ENCODE measurements at places on chromosomes 3 and 15. TPM values are rescaled to one million over a fixed set of nuclear protein-coding genes. Genes with fewer than 3 reads are reported as not detected.

DNA sequence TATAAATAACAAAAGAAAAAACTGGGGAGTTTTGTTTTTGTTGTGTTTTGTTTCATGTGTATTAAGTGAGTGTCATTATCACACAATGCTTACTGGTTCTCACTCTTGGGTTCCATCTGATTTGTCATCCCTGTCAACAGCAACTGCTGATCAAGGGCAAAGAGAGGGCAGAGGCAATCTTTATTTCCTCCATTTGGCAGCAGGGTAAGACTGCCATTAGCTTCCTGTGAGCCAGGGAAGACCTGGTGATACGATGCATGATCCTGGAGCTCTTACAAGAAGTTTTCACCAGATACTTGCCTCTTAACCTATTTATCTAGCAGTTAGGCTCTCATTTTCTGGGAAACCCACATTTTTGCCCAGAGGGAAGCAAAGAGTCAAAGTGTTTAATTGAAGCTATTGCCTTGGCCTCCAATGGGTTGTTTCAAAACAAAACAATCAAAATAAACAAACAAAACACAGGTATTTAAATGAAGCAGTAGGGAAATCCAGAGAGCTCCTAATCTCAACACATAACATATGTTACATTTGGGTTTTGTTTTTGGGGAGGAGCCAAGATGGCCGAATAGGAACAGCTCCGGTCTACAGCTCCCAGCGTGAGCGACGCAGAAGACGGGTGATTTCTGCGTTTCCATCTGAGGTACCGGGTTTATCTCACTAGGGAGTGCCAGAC, 529.8 kb downstream of the MAGI1 start:
- DNase-seq, result no peak

C3orf38 gene
- 27.0 TPM for total RNA-seq

PRR20G gene
- total RNA-seq, result not detected

GRCh38 chr3:143506190-143506589, 342.1 kb downstream of the SLC9A9 start:
- DNase-seq, result no peak

DNA sequence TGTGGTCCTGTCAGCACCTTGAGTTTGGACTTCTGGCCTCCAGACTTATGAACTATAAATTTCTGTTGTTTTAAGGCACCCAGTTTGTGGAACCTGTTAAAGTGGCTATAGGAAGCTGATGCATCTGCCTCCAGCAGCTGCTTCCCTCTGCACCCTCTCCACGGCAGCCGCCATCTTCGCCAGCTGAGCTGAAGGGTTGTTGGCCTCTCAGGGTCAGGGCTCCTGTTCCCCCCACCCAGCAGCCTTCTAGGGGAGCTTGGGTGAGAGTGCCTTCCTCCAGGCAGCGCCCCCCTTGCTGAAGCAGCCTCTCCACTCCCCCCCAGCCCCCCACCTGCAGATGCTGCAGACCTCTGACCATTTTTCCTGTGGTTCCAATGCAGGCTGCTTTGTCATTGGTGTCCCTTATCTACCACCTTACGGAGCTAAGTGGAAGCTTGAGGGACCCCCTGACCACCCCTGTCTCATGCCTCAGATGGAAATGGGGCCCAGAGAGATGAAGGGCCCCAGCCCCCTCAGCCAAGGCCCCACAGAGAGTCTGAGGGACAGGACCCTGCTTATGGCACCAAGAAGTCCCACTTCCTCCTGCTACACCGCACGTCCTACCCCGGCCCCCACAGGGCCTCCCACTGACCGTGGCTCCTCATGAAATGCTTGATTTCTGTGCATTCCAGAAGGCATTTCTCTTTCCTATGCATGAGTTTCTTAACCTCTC, 61.4 kb upstream of the TLE3 start:
- DNase-seq, result no peak

GRCh38 chr15:63593705-63594671, 3.2 kb upstream of the FBXL22 start:
- no peak for DNase-seq

DNA sequence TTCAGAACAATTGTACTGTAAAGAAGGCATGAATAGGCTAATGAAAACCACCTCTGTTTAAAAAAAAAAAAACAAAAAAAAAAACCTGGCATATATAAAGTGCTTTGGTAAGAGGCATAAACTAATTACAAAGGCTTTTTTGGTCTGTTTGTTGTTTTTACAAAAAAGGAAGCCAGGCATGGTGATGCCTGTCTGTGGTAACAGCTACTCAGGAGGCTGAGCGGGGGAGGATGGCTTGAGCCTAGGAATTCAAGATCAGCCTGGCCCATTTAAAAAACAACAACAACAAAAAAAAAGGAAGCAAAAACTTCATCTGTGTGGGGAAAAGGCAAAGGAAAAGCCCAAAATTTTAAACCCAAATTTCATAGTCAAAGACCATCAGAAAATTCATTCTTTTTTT, 47.0 kb downstream of the OSBPL10 start:
- no peak for DNase-seq

DNA sequence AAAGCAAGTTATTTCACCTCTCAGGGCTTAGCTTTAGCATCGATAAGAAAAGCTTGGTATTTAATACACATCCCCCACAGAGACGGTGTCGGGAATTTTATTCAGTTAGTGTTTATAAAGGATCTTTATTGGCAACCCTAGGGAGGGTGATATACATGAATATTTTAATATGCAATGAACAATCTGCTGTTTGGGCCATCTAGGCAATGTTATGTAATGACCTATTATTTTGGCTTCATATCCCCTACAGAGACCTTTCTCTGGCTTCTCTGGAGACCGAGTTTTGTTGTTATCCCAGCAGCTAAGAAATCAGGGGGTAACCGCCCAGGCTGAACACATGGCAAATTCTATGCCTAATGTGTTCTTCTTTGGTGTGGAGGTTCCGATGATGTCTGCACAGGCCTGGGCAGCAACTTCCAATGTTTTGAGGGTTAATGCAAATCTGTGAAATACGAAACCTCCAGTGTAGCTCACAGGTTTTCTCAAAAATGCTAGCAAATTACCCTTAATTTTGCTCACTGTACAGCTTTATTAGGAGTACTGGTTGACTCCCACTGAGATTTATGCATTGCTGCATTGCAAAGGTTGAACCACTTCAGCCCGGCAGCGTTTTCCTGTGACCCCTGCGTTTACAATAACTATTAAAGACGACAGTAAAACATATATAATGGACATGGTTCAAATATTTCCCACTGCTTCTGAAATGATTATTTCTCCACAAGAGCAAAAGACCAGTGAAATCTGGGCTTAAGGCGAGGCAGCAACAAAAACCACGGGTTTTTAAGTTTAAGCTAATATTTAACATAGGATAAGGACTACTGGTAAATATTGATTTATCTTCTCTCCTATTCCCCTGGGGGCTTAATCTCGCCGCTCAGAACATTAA, 298.3 kb upstream of the NR2E3 start:
- no peak for DNase-seq

- DNase-seq, result no peak
Measured at GRCh38 chr15:99590913-99591646, 25.3 kb downstream of the MEF2A start.

IL17RD gene
- 28.7 TPM for total RNA-seq

GRCh38 chr3:158712443-158712842, 19.8 kb downstream of the RARRES1 start:
- DNase-seq, result no peak

DNA sequence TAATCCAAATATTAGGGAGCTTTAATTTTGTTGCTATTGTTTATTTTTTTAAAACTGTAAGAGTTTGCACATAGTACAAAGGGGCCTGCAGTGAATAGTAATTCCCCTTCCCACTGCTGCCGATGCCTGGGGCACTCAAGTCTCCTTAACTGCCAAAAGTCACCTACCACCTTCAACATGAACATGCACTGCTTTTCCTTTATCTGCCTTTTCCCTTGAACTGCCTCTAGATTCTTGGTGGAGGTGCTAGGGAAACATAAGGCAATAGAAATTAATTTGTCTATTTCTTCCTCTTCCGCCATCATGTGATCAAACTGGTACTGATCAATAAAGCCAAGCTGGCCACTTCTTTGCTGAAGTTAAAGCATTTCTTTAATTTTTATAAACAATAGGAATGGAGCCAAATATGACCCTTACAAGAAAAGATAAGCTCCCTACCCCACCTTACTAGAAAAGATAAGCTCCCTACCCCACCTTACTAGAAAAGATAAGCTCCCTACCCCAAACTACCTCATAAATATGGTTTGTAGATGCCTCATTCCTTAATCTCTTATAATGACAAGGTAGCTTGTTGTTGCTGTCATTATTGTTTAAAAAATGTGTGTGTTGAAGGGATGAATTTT, 17.4 kb upstream of the ACAP2 start:
- no peak for DNase-seq

DNA sequence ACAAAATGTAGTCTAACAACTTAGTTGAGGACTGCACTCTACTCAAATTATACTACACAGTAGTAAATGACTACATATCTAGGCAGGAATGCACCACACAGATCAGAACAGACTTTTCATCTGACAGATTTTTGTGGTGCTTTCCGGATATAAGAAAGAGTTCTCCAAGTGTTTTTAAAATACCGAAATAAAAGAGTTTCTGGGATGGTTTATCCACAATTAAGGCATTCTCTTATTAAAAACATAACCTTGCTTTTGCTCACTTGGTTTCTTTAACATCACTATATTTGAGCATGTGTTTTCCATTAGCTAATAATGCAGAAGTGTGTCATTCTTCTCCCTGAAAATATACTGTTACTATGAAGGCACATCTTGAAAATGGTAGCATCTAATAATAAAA, 132.9 kb downstream of the MAGI1 start:
- DNase-seq, result no peak

GRCh38 chr3:160697637-160698380, 20.8 kb downstream of the ARL14 start:
- no peak for DNase-seq

DNA sequence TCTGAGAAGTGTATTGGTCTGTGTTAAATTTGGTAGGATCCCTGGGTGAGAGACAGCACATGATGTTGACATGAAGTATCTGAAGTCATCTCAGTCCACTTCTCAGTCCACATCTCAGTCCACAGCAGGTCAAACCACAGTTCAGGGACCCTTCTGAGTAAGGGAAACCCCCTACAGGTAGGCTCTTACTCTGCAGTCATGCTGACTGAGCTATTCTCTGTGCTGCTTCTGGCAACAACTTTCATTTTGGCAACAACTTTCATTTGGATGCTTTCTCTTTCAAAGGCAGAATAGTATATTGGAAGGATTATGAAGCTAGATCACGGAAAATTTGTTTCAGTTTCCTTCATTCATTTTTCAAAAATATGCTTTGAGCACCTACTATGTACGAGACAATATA, 178.2 kb upstream of the GOLIM4 start:
- DNase-seq, result no peak

DNA sequence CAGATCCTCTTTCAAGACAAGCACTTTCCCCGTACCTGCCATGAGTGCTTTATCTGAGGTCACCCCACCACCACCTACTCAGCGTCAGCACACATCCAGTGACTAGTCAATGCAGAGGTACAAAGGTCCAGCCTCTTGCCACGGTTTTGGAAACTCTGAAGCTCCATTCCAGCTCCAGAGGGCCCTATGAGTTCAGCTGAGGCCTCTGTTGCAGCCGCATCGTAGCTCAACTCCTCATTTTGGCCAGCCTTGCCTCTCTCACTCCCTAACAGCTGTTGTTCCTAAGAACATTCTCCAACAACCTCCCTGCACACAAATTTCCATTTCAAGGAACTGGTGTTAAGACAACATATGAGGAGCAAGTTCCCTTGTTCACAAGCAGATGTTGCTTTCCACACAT, 405.1 kb upstream of the PROK2 start:
- no peak for DNase-seq

- DNase-seq, result no peak
Measured at GRCh38 chr3:194931347-194931746, 245.7 kb downstream of the FAM43A start.

DNA sequence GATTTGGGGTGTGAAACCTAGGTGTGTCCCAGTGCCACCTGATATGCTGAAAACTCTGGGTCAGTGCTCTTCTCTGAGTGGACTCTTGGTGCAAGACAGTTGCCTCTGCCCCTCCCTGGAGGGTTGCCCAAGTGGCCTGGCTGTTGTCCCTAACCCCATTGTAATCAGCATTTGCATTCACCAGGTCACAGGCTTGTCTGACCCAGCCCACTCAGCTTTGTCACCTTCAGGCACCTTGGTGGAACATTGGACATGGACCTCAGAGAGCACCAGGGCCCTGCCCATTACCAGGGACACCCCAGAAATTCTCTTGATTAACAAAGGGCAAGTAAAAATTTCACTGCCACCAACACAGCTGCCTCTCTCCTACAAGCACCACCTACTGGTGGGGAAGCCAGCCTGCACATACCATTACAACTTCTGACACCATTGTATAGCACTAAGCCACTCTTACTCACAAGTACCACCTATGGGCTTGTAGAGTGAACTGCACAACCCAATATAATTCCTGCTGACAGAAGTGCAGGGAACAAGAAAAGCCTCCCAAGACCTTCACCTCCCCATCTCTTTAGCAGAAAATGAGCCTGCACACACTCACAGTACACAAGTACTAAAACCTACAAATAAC, 324.6 kb downstream of the EPHA6 start:
- no peak for DNase-seq

GOLGA8Q gene
- 0.88 TPM for total RNA-seq

POTEB gene
- total RNA-seq, result not detected
